Effector memory CD4-positive, alpha-beta T cell (primary cell): ENCODE measurements at places on chromosomes 7 and 10.

DNA sequence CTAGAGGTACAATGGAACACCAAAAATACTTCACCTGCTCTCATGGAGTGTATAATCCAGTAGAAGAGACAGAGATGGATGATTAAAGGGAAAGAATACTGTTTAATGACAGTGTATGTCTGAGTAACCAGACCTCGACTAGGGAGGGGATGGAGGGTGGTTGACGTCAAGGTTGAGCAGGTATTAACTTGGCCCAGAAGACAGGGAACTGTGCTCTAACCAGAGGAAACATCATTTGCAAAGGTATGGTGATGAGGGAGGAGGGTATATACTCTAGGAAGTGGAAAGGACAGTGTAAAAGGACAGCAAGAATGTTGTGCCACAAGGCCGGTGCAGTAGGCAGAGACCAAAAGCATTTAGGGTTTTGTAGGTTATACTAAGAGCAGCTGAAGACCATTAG, 2.9 kb downstream of the MIOS start:
- DNase-seq, result no peak
- peaks cover 18% of the 10 kb centered on the region for H3K4me1 ChIP-seq
- no peaks in the 10 kb centered on the region for H3K27me3 ChIP-seq
- H3K36me3 ChIP-seq, result no peaks in the 10 kb centered on the region
- H3K27ac ChIP-seq, result peak overlapping the region; percentile 21

DNA sequence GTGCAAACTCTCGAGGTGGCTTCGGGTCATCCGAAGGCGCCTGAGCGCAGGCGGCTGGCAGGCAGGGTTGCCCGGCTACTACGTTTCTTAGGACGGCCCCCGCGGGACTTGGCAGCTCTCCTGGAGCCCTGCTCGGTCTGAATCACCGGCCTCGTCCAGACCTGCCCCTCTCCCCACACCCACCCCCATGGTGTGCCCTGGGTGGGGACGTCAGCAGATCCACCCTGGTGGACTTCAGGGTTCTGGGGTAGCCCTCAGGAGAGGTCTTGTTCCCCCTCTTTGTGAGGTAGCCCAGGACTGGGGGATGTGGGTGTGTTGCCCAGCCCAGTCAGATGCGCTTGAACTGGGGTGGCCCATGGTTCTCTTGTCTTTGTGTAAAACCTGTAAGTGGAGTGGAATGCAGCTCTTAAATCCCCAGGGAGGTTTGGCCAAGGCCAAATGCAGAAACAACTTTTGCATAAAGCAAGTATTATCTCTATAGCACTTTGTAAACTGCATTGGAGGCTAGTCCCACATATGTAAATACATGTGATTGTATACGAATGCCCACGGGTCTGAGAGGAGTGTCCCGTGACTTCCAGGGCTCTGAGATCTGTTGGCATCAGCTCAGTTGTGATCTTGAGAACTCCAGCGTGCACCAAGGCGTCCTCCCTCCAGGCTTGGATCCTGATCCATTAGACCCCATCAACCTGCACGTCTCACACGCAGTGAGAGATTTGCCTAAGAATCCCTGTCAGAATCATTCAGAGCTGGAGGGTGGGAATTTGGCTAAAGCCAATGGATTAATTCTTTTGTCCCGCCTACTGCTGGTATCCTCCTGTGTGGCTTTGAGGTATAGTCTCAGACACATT, 1.8 kb downstream of the PFKFB3 start:
- H3K27me3 ChIP-seq, result no peaks in the 10 kb centered on the region
- no peaks in the 10 kb centered on the region for H3K36me3 ChIP-seq

GRCh38 chr10:1424648-1425047, 312.7 kb downstream of the ADARB2 start:
- no peak overlapping the region for H3K27ac ChIP-seq
- no peaks in the 10 kb centered on the region for H3K36me3 ChIP-seq
- H3K4me1 ChIP-seq, result no peaks in the 10 kb centered on the region

DNA sequence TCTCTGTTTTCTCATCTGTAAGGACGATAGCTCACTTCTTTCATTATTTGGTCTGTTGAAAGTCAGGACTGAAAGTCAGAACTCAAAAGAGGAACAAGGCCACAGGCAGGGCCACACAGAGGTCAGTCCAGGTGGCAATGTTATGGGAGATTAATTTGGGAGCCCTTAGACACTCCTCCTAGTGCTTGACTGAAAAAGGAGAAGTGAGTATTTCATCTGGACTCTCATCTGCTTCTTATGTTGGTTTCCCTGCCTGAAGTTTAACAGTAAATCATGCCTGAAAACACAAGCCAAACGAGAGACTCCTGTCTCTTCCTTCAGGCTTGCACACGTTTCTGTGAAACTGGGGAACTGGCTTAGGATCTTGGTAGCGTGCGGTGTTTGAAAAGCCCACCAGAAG, 248.5 kb downstream of the BUB3 start:
- no peaks in the 10 kb centered on the region for H3K36me3 ChIP-seq
- DNase-seq, result no peak
- H3K27ac ChIP-seq, result no peak overlapping the region
- H3K4me3 ChIP-seq, result no peak overlapping the region

DNA sequence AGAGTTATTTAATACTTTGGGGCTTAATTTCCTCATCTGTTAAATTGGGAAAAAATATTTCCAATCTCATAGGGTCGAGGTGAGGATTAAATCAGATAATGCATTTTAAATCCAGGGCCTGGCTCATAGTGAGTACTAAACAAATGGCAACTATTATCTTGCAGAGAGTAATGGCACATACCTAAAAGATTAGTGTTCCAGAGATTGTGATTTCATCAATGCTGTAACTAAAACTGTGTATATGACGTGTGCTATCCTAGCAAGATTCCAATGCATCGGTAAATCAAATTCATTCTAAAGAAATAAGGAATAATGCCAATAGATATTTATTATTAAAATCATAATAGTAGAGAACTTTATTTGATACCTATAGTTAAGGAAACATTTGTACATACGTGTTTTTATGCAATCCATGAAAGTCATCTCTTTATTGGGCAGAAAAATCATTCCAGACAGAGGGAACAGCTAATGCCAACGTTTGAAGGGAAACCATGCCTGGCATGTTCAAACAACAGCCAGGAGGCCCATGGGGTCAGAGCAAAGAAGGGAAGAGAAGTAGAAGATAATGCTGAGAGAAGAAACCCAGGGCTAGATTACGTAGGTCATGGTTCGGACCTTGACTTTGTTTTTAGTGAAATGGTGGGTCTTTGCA, 174.8 kb upstream of the AGR3 start:
- H3K27me3 ChIP-seq, result no peaks in the 10 kb centered on the region
- H3K36me3 ChIP-seq, result no peaks in the 10 kb centered on the region
- no peak overlapping the region for H3K27ac ChIP-seq
- no peak for DNase-seq
- no peak overlapping the region for H3K4me3 ChIP-seq

GRCh38 chr10:77228559-77228958, 409.0 kb downstream of the KCNMA1 start:
- H3K4me1 ChIP-seq, result no peaks in the 10 kb centered on the region
- H3K4me3 ChIP-seq, result no peak overlapping the region
- no peaks in the 10 kb centered on the region for H3K36me3 ChIP-seq

GRCh38 chr10:131852823-131853609, 47.8 kb upstream of the PPP2R2D start:
- no peaks in the 10 kb centered on the region for H3K36me3 ChIP-seq
- H3K4me1 ChIP-seq, result no peaks in the 10 kb centered on the region
- no peak for DNase-seq
- H3K27ac ChIP-seq, result no peak overlapping the region
- H3K27me3 ChIP-seq, result no peaks in the 10 kb centered on the region

DNA sequence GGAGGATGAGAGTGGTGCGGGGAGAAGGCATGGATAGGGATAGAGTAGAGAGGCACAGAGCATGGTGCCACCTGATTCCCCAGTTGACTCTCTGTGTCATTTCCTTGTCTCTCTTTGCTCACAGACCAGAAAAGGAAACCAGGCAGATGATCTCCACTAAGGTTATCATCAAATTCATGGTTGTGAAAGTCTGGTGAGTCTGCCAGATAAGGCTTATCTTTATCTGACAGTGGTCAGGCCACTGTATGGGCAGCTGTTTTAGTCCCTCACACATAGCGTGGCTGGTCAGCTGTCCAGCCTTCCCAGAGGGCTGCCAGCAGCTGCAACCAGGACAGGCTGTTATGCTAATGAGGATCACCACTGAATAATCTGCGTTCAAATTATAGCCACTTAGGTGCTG, 99.0 kb downstream of the ADRA2A start:
- H3K36me3 ChIP-seq, result no peaks in the 10 kb centered on the region
- H3K4me3 ChIP-seq, result no peak overlapping the region
- DNase-seq, result no peak
- no peaks in the 10 kb centered on the region for H3K27me3 ChIP-seq
- H3K4me1 ChIP-seq, result no peaks in the 10 kb centered on the region

DNA sequence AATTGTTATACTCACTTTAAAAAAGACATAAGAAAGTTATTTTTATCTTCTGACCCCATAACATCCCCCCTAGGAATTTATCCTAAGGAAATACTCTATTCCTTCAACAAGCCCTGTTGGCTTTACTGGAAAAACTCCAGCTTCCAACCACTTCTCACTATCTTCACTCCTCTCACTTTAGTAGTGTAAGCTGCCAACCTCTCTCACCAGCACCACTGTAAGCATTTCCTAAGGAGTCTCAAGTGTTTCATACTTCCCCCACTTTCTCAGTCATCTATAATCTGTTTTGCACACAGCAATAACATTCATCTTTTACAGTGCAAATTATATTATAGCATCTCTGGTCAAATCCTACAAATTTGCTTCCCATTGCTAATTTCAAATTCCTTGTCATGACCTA, 45.8 kb downstream of the GPR85 start:
- no peaks in the 10 kb centered on the region for H3K27me3 ChIP-seq
- DNase-seq, result no peak
- H3K4me1 ChIP-seq, result no peaks in the 10 kb centered on the region

DNA sequence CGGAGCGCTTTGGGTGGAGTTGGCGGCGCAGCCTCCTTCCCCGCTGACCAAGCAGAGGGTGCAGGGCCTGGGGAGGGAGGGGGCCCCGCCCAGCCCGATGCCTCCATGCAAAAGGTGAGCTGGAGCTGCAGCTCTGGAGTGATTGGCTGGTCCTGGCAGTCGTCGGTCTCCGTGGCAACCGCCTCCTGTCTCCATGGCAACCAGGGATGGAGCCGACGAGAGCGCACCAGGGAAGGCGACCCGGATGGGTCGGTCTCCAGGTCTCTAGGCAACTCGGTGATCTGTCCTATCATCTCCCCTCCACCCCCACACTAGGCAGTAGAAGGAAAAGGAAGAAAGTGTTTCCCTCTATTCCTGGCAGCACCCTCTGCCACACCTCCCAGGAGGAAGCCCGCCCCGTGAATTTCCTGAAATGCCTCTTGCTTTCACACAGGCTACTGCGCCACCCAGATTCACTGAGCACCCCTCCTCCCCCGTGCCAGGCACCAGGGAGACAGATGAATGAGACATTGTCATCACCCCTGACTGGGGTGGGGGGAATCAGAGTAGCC, 647 bp upstream of the NACAD start:
- DNase-seq, result peak; percentile 54
- no peak overlapping the region for H3K27ac ChIP-seq
- peaks cover 6% of the 10 kb centered on the region for H3K4me1 ChIP-seq
- peak overlapping the region; percentile 57 for H3K4me3 ChIP-seq

- H3K4me3 ChIP-seq, result no peak overlapping the region
- H3K36me3 ChIP-seq, result no peaks in the 10 kb centered on the region
- no peaks in the 10 kb centered on the region for H3K27me3 ChIP-seq
- H3K27ac ChIP-seq, result no peak overlapping the region
- DNase-seq, result no peak
- peaks cover 9% of the 10 kb centered on the region for H3K4me1 ChIP-seq
Observed at GRCh38 chr7:1087465-1087814, 473 bp upstream of the GPER1 start.
